KBM-7 (cell line): ENCODE measurements at places on chromosomes 5 and 9.

- DNase-seq: no peak
Measured at GRCh38 chr5:67366691-67367395, 170.2 kb upstream of the CD180 start.

GRCh38 chr9:37243588-37244345 is 123.4 kb downstream of the ZCCHC7 start:
- no peak for DNase-seq

DNA sequence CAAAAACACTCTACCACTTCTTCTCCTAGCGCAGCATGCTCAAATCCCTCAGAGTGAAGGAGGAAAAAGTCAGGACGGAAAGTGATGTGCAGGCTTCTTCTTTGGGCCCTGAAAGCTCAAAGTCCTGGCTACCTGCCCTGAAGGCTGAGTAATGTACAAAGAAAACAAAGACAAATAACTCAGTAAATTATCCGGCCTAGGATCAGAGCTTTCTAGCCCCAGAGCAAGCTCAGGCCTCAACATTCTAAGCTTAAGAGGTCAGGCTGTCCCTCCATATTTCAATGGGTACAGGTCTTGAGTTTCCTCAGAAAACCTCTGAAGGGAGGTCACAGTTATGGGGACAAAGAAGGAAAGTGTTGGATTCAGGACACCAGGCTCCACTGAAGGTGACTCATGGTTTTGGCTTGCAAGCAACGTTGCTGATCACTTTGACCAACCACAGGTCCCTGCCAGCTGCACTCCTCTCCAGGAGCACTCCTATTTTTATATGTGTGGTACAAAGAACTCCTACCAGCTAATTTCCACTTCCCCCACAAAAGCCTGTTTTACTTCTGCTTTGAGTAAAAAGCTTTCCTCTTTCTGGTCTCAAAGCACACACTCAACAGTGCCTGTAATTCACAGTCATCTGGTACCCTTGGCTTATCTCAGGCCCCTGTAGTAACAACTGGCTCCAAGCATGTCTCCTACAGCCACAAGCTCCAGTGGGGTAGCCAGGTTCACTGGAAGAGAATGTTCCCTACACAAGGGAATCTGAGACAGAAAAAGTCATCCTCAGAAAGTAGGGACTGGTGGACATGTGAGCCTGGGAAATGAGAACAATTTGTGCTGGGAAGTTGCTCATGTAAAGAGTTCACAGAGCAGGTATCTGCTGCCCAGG is 115.7 kb downstream of the UGCG start:
- DNase-seq: peak; percentile 91

DNA sequence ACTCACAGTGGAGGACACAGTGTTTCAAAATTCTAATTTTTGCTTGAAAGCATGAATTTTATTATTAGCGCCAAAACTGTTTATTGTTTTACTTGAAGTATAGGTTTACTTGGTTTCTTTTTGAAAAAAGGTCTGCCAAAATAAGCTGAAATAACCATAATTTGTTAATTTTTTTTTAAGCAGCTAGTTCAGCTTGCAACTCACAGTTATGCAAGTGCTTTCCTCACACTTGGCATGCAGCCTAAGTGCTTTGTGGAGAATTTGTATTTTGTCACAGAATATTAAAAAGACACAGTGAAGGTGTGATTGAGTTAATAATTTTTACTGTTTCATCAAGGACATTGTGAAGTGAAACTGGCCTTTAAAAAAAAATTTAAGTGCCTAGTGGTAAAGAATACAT is 21.6 kb downstream of the PBX3 start:
- no peak for DNase-seq

GRCh38 chr5:113245427-113246225 is 189.2 kb downstream of the TSSK1B start:
- no peak for DNase-seq

DNA sequence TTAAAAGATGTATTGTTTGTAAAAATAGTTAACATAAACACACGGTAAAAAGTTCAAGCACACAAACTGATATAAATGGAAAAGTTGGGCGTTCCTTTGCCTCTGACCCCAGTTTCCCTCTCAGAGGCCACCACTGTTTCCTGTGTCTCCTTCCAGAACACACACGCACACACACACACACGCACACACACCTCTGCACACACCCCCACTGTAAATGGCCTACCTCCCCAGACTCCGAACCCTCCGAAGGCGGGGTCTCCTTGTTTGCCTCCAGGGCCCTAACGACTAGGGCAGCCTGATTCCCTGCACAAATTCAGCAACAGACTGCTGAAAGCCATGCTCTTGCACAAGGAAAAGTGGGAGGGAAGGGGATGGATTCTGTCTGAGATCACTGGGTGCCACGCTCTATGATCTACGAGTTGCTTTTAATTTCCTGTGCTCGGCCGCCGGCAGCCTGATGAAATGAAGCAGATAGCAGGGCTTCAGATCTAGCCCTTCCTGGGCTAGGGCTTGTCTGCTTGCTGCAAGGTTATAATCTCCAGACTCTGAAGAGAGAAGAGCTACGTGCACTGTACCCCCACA is 184.0 kb upstream of the IL12B start:
- DNase-seq: no peak

GRCh38 chr5:98517560-98518366 is 255.7 kb upstream of the RGMB start:
- no peak for DNase-seq

GRCh38 chr9:33255014-33255413 is 9.5 kb downstream of the BAG1 start:
- no peak for DNase-seq

- DNase-seq: no peak
Measured at GRCh38 chr9:96126321-96126881, 175.6 kb downstream of the HSD17B3 start.

DNA sequence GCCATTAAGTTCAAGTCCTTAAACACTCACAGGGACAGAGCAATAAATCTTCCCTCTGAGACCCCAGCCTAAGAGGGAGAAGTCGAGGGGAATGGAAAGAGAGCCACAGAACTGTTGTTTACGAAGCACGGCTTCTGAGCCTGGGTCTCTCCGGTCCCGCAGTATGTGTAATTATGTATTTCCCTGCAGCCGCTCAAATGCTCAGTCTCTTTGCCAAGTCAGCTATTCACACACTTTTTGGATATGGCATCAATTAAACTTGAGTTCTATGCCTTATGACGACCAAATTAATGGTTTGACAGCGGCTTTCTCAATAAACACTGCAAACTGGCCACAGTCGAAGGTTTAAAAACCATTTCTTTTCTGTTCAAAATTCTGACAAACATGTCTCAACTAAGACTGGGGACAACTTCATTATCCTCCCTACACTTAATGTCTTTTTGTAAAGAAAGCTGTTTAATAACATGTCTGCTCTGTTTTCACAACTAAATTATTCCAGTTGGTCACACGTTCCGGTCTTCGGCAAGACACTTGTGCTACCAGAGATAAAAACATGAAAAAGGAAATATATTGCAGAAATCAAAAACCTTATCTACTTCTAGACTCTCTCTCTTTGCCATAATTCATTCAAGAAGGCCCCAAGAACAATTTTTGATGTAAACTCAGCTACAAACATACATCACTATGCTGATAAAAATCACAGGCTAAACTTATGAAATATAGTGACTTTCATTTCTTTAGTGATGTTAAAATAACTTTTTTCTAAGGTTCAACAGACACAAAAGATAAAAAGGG is 203.2 kb downstream of the GAPVD1 start:
- no peak for DNase-seq

DNA sequence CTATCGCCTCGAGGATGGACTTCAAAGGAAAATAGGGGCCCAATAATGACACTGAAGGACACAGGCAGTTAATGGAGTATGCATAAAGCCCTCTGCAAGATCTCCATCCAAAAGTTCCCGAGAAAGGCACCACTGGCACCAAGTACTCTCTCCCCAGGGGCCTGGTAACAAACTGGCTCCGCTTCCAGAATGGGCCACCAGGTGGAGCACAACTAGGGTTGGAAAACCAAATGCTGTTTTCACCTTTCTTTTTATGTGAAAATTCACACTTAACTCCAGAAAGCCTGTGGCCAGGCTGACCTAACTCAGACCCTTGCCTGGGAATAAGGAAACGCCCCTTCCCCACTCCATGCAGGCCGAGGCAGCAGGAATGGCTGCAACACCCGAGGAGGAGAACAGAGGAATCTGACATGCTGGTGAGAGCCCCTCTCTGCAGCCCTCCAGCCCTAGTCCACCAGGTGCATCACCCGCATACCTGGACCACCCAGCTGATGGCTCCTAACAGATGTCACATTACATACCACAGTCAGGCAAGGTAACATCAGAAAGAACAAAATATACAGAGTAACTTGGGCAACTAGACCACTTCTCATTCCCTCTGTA is 42.8 kb downstream of the CAMSAP1 start:
- DNase-seq: peak; percentile 58

- no peak for DNase-seq
Measured at GRCh38 chr9:136880651-136881050, 5.7 kb upstream of the TRAF2 start.

GRCh38 chr9:111147041-111147440 is 108.8 kb upstream of the LPAR1 start:
- no peak for DNase-seq

DNA sequence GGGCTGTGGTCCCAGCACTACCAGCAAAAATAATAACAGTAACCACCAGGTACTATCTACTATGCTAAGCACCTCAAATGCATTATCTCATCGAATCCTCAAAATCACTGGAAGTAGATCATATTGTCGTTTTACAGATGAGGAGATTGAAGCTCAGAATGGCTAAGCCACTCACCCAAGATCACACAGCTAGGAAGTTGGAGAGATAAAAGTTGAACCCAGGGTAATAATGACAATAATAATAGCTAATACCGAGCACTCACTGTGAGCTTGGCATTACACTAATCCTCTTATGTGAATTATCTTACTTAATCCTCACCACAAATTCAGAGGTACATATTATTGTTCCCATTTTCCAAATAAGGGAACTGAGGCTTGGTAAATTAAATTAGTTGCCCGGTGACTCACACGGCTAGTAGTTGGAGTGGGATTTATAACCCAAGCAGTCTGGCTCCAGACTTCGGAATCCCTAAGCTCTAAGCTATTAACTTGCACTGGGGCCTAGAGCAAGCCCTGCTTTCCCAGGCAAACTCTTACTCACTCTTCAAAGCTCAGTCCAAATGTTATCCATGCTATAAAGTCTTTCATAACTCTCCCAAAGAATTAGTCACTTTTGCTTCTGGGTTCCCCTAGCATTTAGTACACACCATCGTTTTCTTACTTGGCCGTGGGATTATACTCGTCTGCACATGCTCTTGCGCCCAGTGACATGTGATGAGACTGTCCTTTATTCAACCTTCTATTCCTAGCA is 3.8 kb downstream of the ARSI start:
- DNase-seq: no peak

- DNase-seq: no peak
Measured at GRCh38 chr5:31291323-31291854, 97.9 kb downstream of the CDH6 start.

- no peak for DNase-seq
Measured at GRCh38 chr5:137845472-137845871, 22.2 kb upstream of the MYOT start.

- DNase-seq: no peak
Measured at GRCh38 chr5:177241768-177242167, 61.8 kb downstream of the RAB24 start.

DNA sequence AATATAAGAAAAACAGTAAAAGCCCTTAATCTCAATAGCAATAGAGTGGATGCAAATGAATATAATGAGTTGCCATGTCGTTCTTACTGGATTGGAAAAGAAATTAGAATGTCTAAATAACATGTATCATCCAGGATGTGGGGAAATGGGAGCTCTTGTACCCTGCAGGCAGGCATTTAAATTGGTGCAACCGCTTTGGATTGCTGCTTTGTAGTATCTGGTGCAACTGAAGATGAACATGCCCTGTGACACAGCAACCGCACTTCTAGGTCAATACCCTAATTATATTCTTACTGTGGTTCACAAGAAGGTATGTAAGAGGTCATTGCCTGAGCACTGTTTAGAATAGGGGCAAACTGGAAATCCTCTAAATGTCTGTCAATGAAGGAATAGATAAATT is 18.9 kb downstream of the MRPS30 start:
- no peak for DNase-seq

GRCh38 chr5:132813599-132814502 is 749 bp downstream of the SOWAHA start:
- no peak for DNase-seq

DNA sequence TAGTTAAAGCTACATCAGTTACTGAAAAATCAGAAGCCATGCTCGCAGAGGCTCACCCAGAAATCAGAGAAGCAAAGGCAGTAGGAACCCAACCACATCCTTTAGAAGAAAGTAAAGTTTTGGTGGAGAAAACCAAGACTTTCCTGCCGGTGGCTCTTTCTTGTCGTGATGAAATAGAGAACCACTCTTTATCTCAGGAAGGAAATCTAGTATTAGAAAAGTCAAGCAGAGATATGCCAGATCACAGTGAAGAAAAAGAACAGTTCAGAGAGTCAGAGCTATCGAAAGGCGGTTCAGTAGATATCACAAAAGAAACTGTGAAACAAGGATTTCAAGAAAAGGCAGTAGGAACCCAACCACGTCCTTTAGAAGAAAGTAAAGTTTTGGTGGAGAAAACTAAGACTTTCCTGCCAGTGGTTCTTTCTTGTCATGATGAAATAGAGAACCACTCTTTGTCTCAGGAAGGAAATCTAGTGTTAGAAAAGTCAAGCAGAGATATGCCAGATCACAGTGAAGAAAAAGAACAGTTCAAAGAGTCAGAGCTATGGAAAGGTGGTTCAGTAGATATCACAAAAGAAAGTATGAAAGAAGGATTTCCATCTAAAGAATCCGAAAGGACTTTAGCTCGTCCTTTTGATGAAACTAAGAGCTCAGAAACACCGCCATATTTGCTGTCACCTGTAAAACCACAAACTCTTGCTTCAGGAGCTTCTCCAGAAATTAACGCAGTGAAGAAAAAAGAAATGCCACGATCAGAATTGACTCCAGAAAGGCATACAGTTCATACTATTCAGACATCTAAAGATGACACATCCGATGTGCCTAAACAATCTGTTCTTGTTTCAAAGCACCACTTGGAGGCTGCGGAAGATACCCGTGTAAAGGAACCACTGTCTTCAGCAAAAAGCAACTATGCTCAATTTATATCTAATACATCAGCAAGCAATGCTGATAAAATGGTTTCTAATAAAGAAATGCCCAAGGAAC is 47.2 kb downstream of the CMYA5 start:
- DNase-seq: peak; percentile 8

- DNase-seq: no peak
Measured at GRCh38 chr9:132783006-132783405, 95.1 kb downstream of the AK8 start.

GRCh38 chr5:147845618-147846017 is 14.1 kb upstream of the SPINK1 start:
- no peak for DNase-seq

GRCh38 chr9:8205576-8205975 is 406.0 kb upstream of the DMAC1 start:
- no peak for DNase-seq

DNA sequence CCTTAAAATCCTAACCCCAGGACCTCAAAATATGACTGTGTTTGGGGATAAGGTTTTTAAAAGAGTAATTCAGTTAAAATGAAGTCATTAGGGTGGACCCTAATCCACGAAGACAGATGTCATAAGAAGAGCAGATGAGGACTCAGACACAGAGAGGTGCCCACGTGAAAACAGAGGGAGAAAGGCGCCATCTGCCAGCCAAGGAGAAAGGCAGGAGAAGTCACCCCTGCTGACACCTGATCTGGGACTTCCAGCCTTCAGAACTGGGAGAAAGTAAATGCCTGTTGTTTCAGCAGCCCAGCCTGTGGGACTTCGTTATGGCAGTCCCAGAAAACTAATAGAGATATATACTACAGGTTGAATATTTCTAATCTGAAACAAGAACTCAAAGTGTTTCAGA is 67.4 kb downstream of the ROR2 start:
- DNase-seq: no peak
